ENCODE measurements at places on chromosomes 13 and 19.
A peak's percentile ranks its signal among the peaks of the same experiment; 100 is the strongest.

DNA sequence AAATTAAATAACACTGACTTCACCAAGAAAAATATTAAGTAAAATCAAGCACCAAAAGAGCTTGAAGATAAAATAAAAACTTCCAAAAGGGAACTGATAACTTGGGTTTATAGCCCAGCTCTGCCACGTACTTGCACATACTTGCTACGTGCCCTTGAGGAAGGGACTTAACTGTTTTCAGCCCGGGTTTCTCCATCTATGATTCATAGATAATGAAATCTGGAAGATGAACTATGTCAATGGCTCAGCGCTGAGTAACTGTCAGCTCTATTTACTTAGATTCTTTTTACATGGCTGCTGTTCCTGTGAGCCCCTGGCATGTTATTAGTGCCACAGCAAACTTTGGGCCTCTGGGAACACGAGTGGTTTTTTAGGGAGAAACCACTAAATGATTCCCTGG, 9.6 kb upstream of the ZC3H13 start:
- no peak for DNase-seq

GRCh38 chr19:34404109-34404909, at the start of gene PDCD2L:
Gene PDCD2L (plus strand): TSS chr19:34404399. CDS start chr19:34404431, 32 bp downstream.
- peak; percentile 92 for DNase-seq

GRCh38 chr13:99981735-99982035, at the start of gene ZIC2:
Gene ZIC2 (plus strand): TSS chr13:99981784. CDS start chr13:99982065, 281 bp downstream.
- no peak for DNase-seq

GRCh38 chr13:105758918-105759860, 776.3 kb downstream of the EFNB2 start:
- no peak for DNase-seq

DNA sequence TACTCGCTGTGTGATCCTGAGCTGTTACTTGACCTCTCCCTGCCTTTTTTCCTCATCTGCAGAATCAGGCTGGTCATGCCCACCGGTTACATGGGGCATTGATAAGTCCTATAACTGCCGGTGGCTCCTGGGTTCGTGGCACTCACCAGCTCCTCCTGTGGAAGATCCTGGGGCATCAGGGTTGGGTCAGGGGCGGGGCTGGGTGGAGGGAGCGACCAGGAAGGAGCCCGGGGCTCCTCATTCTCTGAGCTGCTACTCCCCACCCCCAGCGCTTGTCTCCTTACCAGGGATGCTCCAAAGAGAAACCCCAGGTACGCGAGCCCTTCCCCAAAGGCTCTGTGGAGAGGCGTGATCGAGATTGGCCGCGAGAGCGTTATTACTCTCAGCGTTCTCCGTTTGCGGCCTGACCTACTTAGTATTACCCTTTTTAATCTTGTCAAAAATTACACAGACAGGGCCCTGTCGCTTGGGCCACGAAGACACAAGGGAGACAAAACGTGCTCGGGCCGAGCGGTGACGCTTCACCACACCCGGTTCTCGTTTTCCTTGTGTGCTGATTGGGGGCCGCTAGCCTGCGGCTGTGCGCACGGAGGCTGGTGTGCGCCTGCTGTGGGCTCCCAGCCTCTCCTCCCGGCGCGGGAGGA, 10.7 kb downstream of the HDGFL2 start:
- DNase-seq: no peak

- DNase-seq: no peak
These were observed 13.3 kb downstream of the EXOC3L2 start for GRCh38 chr19:45231891-45232290.
